ENCODE measurements at places on chromosomes 6 and 20.

DNA sequence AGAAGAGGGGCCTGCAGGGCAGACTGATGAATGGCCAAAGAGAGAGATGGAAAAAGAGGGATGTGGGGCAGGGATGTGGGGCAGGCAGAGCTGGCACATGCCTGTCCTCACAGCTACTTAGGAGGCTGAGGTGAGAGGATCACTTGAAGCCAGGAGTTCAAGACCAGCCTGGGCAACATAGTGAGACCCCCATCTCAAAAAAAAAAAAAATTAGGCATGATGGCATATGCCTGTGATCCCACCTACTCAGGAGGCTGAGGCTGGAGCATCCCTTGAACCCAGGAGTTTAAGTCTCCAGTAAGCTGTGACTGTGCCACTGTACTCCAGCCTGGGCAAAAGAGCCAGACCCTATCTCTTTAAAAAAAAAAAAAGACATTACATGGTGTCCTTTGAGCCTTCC, 34.8 kb downstream of the RNF8 start:
- DNase-seq = no peak

GRCh38 chr6:116029535-116029934, 31.2 kb downstream of the FRK start:
- no peak for DNase-seq

- DNase-seq = no peak
Observed at GRCh38 chr20:50535162-50535561, 25.0 kb downstream of the PTPN1 start.

- DNase-seq = no peak
Observed at GRCh38 chr6:87922947-87923330, 124.7 kb upstream of the SPACA1 start.

GRCh38 chr6:135229996-135230395, 48.9 kb downstream of the MYB start:
- no peak for DNase-seq

DNA sequence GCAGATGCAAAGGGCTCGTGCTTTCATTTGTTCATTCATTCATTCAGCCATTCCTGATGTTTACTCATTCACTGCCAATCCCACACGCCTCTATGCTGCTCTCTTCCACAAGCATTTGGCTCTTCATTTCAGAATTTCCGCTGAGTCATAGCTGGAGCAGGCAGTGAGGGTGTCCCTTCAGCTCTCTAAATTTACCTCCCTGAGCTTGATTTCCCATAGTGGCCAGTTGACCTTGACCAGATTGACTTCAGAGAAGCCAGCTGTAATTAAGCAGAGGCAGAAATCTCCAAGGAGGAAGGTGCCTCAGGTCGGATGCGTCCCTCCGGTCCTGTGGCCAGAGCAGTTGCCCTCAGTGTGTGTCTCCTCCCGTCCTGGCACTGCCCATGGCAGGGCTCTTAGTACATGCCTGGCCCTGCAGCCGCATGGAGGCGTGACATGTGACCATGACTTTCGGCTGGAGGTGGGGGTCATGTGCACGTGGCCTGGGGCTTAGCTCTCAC, 267.2 kb upstream of the ECI2 start:
- DNase-seq = no peak

- no peak for DNase-seq
Observed at GRCh38 chr20:3820901-3821727, 767 bp downstream of the AP5S1 start.

- DNase-seq = no peak
Observed at GRCh38 chr6:136464148-136464547, 86.1 kb downstream of the MAP7 start.

- DNase-seq = no peak
Observed at GRCh38 chr20:48597521-48598302, 230.1 kb downstream of the PREX1 start.

DNA sequence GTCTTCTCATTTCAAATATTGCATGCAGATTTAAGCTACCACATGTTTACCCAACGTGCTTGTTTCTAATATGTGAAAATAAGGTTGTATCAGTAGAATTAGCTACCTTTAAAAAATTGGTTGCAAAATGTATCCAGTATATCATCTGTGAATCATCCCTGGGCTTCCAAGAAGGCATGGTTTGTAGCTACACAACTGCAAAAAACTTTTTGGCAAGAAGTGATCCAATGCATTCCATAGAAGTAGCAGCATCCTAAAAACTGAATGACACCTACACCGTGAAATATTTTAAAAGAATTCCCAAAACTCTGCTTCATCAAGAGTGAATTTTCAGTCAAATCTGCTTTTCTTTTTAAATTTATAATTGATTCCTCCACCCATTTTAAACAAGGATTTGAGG, 89.1 kb downstream of the AIG1 start:
- DNase-seq = no peak

- no peak for DNase-seq
Observed at GRCh38 chr6:129133770-129134192, 250.8 kb downstream of the LAMA2 start.

- no peak for DNase-seq
Observed at GRCh38 chr20:23116311-23117089, 30.4 kb upstream of the CD93 start.

GRCh38 chr6:147817042-147817689, 308.7 kb downstream of the SAMD5 start:
- DNase-seq = no peak

GRCh38 chr6:136720045-136720770, 72.1 kb downstream of the MAP3K5 start:
- no peak for DNase-seq

- DNase-seq = no peak
Observed at GRCh38 chr6:163226181-163226835, 188.2 kb upstream of the QKI start.

DNA sequence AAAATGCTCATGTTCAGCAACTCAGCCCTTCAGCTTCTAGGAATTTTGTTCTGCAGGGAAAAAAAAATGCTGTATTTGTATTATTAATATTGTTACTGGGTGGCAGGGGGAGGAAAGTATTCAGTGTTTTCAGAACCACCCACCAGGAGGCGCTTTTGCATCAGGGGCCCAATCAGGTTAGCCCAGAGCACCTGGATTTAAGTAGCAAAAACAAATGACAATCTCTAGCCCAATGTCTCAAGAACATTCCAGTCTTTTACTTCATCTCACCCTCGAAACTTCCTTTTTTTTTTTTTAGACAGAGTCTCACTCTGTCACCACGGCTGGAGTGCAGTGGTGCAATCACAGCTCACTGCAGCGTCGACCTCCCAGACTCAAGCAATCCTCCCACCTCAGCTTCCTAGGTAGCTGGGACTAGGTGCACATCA, 635 bp upstream of the C20orf203 start:
- DNase-seq = no peak

- DNase-seq = peak; percentile 76
Observed at GRCh38 chr6:166490671-166491500, 95.6 kb downstream of the RAMACL start.

GRCh38 chr6:106066989-106067388, 19.1 kb upstream of the PRDM1 start:
- DNase-seq = no peak

DNA sequence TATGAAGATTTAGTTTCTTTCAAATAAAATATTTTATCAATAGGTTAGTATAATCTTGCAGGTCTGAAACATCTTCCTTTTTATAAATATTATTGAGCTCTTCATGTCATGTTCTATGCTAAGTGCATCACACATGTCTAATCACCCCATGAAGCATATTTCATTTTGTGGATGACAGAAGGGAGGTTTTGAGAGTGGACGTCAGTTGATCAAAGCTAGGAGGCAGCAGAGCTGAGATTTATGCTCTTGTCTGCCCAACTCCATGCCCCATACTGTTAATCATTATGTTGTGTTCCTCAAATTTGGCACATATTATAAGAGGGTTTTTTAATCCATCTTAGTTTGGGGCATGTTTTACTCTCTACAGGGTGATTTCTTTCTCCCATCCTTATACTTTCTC, 22.7 kb downstream of the DSE start:
- no peak for DNase-seq

DNA sequence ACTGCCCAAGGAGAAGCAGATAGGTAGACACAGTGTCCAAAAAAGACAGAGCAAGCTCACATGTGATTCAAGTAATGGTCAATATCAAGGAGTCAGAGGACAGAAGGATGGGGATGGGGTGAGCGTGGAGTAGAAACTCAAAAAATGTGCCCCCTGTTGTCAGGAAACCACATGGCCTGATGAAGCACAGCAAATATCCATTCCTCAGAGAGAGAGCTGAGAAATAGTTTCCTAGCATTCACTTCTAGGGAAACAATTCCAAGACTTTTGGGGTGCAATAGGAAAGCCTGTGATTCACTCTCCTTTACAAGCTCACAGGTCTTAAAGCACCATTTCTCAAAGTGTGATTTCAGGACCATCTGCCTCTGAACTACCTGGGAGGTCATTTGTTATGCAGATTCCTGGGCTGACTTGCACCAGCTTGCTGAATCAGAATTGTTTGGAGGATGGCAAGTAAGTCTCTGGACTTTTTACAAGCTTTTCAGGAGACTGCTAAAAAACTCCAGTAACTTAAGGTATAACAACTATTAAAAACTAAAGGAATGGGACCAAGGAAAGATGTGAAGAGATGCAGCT, 432.8 kb downstream of the HDGFL1 start:
- DNase-seq = no peak

Measured in left renal cortex interstitium (tissue), 4 donors.